ENCODE measurements at places on chromosomes 5 and 9.

- DNase-seq: no peak
These were observed 69.8 kb downstream of the HABP4 start for GRCh38 chr9:96519787-96520186.

GRCh38 chr9:108300306-108301287 is 555.2 kb downstream of the ACTL7B start:
- no peak for DNase-seq

DNA sequence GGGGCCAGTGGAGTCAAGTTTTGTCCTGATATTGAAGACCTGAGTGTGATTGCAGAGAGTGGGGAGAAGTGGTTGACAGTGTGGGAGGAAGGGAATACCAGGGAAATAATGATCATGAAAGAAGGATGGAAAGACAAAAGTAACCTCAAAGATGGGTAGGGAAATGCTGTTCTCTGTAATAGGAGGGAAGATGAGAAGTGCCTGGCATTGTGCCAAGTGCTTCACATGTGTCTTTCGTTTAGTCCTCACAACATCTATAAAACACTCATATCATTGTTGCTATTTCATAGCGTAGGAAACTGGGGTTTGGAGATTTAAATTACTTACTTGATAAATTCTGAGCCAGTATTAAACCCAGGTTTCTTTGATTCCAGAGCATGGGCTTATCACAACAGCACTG is 472.3 kb downstream of the LRRC70 start:
- no peak for DNase-seq

- DNase-seq: no peak
These were observed 56.9 kb downstream of the AHRR start for GRCh38 chr5:378301-378891.

Data from tibial artery (tissue), 4 donors.